ENCODE measurements at places on chromosomes 3 and 15.

GRCh38 chr3:114502204-114502603, 208.4 kb downstream of the TIGIT start:
- no peak for DNase-seq

- no peak for DNase-seq
Observed at GRCh38 chr3:132283916-132284405, 33.2 kb upstream of the ACP3 start.

GRCh38 chr3:152825566-152825965, 9.4 kb upstream of the P2RY1 start:
- DNase-seq: no peak

DNA sequence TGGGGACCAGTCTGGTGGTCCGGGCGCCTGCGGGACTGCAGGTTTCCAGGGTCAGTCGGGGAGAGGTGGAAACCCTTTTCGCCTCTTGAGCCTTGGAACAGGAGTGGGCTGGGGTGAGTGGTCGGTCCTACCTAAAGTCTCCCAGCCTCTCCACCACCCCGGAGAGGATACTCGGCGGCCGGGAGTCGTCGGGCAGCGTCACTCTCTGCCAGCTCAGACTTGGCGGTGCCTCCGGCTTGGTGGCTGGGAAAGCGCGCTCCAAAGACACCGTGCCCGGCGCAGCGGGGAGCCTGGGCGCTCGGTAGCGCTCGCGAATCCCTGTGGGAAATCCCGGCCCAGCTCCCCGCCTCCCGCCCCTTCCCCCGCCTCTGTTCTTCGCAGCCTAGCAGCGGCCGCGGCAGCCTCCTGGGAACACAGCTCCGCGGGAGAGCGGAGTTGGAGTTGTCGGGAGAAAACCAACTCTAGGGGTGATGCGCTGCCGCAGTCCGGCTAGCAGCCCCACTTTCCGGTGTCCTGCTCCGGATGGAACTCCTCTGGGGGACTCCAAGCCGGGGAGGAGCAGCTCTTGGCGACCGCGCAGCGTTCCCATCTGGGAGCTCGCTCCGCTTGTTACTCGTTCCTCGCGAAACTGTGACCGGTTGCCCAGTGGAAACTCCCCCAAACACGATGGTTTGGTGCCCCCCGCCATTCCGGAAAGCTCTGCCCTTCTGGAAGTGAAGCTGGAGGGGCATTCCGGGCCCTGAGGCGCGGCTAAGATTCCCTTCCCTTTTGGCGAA, 1.4 kb downstream of the EPHB1 start:
- DNase-seq: no peak

- no peak for DNase-seq
Observed at GRCh38 chr3:157089455-157090221, 70.3 kb downstream of the CCNL1 start.

GRCh38 chr3:44624749-44625480, at the start of gene ZNF197:
ZNF197 (plus strand) TSS chr3:44625036; CDS start chr3:44629155, 4,119 bp downstream.
- peak; percentile 9 for DNase-seq

- DNase-seq: no peak
Observed at GRCh38 chr3:48402281-48402732, 27.6 kb downstream of the PLXNB1 start.

DNA sequence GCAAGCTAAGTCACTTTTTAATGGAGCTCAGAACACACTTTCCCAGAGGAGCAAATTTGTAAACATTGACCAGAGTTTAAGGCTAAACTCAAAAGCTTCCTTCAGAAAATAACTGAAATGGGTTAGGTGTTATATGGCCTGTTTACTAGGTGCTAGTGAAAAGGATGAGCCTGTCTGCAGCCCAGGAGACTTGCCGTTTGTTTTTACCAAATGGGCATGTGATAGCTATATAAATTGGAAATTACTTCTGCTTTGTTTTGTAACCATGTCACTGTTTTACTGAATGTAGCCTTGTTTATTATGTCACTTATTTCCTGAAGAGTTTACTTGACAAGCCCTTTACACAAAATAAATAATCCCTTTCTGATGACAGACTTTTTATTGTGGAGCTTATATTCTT, 109.4 kb upstream of the THSD4 start:
- DNase-seq: no peak

GRCh38 chr3:195876297-195877064, 31.9 kb downstream of the TNK2 start:
- no peak for DNase-seq

DNA sequence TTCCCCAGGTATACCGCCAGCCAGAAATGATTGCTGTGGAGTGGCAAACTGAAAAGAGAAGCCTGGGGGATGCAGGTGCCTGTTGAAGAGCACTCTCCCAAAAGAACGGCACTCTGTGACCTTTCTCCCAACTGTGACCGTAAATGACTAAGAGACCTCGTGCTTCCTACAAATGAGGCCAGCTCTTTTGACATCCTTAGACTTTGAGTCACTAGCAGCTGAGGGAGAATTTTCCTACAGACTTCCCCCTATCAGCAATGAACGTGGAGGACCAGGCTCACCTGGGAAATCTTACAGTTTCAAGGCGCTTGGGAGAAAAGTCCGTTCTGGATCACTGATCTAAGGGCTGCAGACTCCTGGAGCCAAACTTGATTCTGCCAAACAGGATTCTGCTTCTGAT, 8.6 kb downstream of the AQP9 start:
- no peak for DNase-seq

DNA sequence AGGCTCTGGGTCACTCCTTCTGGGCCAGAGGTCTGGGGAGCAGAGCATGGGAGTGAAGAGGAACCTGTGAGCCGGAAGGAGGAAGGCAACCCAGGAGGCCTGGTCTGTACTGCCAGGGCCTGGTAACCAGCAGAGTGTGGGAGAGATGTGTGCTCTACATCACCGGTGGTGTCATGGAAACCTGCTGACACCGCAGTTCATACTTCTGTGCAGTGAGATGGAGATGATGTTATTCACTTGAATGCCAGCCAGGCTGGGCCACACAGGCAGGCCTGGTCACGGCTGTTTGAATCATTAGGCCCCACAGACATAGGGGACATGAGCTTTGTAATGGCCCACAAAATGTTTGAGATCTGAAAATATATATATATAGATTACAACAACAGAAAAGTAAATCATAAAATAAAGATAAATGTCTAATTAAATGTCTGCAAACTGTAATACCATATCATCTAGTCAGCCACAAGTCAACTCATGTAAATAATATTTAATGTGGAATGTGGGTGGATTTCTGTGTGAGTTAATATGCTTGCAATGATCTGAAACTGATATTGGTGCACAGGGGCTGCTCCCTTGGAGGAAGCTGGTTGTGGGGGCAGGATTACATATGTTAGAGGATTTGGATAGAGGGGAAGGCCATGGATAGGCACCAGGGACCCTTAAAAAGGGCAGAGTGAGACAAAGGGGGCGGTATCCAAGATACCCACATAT, 108.5 kb upstream of the PFN2 start:
- no peak for DNase-seq

- no peak for DNase-seq
Observed at GRCh38 chr15:57395292-57395691, 19.0 kb downstream of the CGNL1 start.

DNA sequence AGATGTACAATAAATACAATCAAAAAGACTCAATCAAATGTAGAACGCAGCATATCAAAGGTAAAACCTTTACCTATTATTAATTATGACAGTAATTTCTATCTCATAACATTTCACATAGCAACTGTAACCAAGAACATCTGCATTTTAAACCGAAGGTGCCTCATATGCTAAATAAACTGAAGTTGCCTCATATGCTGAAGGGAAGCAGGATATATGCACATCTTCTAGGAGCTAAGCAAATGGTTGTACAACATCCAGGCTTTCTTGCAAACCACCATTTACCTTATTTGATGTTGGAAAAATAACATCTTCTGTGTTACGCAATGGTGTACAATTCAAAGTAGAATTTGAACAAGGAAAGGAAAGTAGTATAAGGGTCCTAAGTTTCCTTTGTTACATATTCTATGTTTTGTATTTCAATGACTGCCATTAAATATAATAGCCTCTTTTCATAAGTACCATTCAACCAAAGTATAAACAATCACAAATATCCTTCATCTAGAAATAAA, 145.9 kb downstream of the SATB1 start:
- no peak for DNase-seq

DNA sequence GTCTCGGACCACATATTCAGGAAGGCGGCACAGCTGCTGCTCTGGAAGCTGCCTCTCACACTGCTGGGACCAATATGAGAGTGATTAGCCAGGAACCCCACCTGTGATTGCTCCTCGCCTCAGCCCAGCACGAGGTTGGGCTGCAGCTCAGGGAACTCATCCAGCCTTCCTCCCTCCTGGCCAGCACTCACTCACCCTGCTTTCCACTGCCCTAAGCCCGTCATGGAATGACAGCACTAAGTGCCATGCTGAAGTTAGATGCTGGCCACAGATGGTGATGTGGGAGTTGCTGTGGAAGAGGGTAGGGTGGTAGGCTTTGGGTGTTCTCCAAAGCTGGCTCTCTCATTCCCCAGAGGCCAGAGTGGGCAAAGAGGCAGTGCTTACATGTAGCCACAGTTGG, 7.3 kb downstream of the MST1R start:
- DNase-seq: no peak

- DNase-seq: no peak
Observed at GRCh38 chr15:61856295-61856694, 204.0 kb downstream of the VPS13C start.

DNA sequence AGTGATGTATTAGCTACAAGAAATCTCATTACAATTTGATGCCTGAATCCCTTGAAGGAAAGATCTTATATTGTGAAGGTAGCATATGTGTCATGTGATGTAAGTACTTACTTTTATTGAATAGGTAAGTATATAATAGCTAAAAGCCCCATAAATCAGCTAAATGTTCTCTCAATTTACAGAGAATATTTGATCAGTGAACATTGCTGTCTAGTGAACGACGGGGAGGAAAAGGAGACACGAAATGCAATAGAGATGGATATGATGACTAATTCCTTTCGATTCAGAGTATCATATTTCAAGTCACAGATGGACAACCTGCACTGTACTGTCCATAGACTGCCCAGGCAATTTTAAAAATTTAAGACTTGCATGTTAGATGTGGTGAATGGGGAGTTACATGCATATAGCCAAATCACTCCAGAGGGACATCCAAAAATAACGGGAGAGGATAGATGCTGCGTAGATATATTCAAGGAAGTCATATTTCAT, 462.1 kb upstream of the CDIN1 start:
- peak; percentile 12 for DNase-seq

- DNase-seq: peak; percentile 61
Observed at GRCh38 chr15:36951731-36952247, 148.6 kb downstream of the MEIS2 start.

DNA sequence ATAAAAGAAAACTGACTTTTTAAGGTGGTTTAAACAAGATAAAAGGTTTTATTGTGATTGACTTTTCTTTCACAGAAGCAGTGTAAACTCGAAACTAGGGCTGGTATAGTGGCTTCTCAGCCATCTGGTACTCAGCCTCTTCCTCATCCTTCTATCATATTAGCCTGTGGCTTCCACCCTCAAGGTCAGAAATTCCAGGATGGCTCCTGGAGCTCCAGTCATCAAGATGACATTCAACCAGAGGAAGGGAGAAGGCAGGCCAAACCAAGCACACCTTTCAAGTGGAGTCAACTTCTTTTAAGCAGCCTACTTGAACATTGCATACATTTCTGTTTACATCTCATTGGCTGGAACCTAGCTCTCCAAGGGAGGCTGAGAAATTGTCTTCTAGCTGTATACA, 1.3 kb upstream of the MESD start:
- no peak for DNase-seq

- DNase-seq: no peak
Observed at GRCh38 chr3:118813472-118813871, 221.2 kb downstream of the IGSF11 start.

DNA sequence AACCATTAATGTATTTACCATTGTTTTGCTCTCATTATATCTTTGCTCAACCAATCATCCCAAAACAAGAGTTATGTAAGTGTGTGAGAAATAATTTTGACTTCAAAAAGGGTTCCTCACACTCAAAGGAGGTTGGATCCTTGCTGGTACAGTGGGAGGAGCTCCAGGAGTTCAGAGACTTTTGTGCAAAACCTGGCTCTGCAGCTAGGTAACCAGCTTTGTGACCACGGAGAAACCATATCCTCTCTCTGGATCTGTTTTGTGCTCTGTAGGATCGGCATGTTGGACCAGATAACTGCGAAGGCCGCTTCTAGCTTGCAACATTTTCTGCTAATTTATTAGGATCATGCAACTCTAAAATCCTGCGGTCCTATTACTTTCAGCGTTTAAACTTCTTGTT, 128.6 kb upstream of the LIPC start:
- no peak for DNase-seq

DNA sequence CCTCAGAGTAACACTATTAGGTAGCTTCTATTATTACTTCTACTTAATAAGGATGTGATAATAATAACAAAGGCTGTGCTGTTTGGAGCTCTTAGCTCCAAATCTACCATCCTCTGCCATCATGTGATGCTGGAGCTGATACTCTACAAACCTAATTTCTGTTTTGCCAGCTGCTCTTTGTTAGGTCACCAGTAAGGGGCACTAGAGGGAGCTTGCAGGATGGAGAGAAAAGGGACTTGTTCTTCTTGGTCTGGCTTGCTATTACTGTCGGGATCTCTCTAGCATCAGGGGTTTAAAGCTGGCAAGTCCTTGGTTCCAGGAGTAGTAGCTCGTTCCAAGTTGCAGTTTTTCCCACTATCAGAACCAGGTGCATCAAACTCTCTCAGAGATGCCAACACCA, 194.9 kb upstream of the KBTBD8 start:
- no peak for DNase-seq

DNA sequence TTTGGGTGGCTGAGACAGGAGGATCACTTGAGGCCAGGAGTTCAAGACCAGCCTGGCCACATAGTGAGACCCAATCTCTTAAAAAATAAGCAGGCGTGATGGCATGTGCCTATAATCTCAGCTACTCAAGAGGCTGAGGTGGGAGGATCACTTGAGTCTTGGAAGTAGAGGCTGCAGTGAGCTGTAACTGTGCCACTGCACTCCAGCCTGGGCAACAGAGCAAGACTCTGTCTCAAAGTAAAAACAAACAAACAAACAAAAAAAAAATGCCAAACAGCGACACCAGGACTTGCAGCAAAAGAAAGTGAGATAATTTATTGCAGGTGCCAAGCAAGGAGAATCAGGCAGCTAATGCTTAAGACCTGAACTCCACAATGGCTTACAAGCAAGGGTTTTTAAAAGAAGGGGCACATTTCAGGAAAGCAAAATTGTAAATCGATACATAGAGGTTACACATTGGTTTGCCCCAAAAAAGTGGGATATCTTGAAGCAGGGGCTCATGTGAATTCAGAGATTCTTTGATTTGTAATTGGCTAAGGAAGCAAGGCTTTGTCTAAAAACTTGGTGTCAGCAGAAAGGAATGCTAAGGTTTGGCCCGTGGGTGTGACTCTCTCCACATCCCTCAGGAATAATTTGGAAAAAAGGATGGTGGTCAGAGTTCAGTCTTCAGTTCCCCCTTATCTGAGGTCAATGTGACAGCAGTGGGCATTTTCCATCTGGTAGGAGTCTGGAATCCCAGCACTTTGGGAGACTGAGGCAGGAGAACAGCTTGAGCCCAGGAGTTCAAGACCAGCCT, 5.2 kb upstream of the MPI start:
- no peak for DNase-seq
